ENCODE measurements at places on chromosomes 1 and 21. TPM values are rescaled to one million over a fixed set of nuclear protein-coding genes. Genes with fewer than 3 reads are reported as not detected.

GRCh38 chr21:40547906-40548513, 298.9 kb downstream of the DSCAM start:
- no peak overlapping the region for H3K4me3 ChIP-seq
- H3K4me1 ChIP-seq, result no peaks in the 10 kb centered on the region
- H3K27ac ChIP-seq, result no peak overlapping the region
- H3K27me3 ChIP-seq, result no peaks in the 10 kb centered on the region
- H3K36me3 ChIP-seq, result no peaks in the 10 kb centered on the region

- no peaks in the 10 kb centered on the region for H3K4me1 ChIP-seq
- H3K4me3 ChIP-seq, result no peak overlapping the region
- DNase-seq, result no peak
- no peaks in the 10 kb centered on the region for H3K27me3 ChIP-seq
Observed at GRCh38 chr1:180092931-180093650, 61.6 kb upstream of the QSOX1 start.

DNA sequence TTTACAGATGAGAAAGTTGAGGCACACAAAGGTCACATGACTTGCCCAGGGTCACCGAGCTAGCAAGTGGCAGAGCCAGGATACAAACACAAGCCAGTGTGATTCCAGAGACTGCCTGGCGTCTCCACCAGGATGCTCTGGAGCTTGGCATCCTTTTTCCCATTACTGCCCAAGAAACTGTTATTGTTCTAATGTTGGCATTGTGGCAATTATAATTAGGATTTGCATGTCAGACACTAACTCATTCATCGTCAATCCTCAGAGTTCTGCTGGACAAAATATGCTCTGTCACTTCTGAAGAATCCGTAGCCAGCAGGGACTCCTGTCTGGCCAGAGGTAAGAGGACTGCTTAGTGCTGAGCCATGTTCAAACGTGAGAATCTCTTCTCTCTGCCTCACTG, 8.8 kb downstream of the KAZN start:
- DNase-seq, result no peak
- no peaks in the 10 kb centered on the region for H3K4me1 ChIP-seq
- H3K36me3 ChIP-seq, result no peaks in the 10 kb centered on the region
- no peak overlapping the region for H3K27ac ChIP-seq
- H3K4me3 ChIP-seq, result no peak overlapping the region

- H3K4me1 ChIP-seq, result no peaks in the 10 kb centered on the region
- no peaks in the 10 kb centered on the region for H3K36me3 ChIP-seq
- H3K27ac ChIP-seq, result no peak overlapping the region
- H3K4me3 ChIP-seq, result no peak overlapping the region
- DNase-seq, result no peak
Observed at GRCh38 chr1:230408971-230409370, 17.2 kb downstream of the PGBD5 start.

DNA sequence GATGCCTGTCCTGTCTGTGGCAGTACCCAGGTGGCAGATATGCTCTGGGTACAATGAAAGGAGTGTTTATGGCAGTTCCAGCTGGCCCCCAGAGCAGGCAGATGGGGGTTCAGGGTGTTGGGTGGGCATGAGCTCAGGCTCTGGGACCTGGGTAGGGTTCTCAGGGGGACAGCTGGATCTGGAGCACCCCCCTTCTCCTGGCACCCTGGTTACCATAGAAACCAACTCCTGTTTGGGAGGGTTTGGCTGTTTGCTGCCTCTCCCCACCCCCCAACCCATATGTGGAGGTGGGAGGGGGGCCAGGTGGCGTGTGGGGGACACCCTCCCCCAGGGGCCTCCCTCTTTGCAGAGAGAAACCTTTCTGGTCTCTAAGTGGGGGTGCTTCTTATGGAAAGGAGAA, 7.1 kb downstream of the FOXO6 start:
- no peaks in the 10 kb centered on the region for H3K27me3 ChIP-seq
- H3K27ac ChIP-seq, result no peak overlapping the region
- H3K4me3 ChIP-seq, result no peak overlapping the region
- DNase-seq, result no peak
- H3K36me3 ChIP-seq, result no peaks in the 10 kb centered on the region

The PKP1 gene
- 12.1 TPM for total RNA-seq
